Stimulated activated CD4-positive, alpha-beta T cell treated with anti-CD3 and anti-CD28 coated beads, Interleukin-12 subunit alpha, Interleukin-12 subunit beta, amount 100 ng/mL, for 48 hours (primary cell): ENCODE measurements at places on chromosomes 5 and 9.

DNA sequence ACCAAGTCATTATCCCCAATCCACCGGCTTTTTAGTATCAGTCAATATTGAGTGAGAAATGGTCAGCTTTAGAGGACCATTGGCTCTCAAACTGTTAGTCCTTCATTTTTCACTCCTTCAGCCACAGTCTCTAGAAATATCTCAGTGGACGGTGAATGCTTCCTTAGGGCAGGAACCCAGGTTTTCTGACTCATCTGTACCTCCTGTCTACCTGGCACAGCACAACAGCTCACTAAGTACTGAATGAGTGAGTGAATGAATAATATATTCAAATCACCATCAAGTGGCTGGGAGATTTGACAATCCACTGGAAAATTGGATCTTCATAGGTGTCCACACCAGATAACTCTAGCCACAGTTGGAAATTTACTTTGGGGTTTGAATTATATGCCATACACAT lies 609.5 kb upstream of the CLINT1 start:
- DNase-seq: no peak

GRCh38 chr5:84286662-84287061 lies 98.0 kb downstream of the EDIL3 start:
- DNase-seq: no peak

DNA sequence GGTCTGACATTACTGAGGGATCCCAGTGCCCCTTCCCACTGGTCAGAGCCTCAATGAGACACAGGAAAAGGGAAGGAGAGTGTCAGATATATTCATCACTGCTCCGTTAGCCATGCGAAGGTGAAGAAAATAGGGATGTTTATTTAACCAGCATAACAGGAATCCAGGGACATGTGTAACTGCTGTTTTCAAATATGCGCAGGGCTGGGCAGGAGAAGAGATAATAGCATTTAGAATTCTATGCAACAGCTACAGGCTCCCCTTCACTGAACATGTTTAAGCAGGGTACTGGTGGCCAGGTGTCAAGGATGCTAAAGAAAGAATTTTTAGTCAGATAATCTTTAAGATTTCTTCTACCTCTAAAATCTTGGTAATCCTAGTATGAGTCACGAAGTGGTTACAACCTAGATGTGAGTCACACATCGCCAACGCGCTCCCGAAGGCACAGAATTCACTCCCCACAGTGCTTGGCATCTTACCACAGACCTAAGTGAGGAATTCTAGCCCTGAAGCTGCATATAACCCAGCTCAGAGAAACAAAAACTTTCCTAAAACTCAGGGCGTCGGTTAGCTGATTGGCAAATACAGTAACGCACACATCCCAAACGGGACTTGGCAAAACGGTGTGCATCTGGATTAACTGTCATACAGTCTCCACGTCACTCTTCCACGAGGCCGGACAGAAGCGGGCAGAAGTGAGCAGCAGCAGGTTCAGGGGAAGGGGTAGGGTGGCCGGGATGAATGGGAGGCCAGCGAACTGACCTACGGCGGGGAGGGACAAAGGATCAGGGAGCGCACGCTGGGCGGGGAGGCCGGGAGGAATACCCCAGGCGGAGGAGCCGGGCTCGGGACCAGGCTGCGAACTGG lies 1.1 kb downstream of the CTNNAL1 start:
- peak; percentile 30 for DNase-seq

GRCh38 chr9:38296807-38297206 lies 95.7 kb upstream of the ALDH1B1 start:
- no peak for DNase-seq

GRCh38 chr5:168935183-168935582 lies 356.0 kb upstream of the PANK3 start:
- DNase-seq: no peak

DNA sequence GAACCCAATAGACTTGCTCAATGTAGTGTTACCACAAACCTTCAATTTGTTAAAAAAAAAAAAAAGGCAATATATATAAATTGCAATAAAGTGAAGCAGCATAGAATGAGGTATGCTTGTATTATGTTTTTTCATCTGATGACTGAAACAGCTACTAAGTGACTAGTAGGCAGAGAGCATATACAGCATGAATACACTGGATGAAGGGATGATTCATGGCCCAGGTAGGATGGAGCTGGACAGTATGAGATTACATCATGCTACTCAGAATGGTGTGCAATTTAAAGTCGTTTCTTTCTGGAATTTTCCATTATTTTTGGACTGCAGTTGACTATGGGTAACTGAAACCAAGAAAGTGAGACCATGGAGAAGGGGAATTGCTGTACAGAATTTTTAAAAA lies 161.2 kb downstream of the GNA14 start:
- no peak for DNase-seq

GRCh38 chr5:114390431-114390830 lies 28.6 kb downstream of the KCNN2 start:
- no peak for DNase-seq

- no peak for DNase-seq
Observed at GRCh38 chr9:32426278-32426939, 42.0 kb downstream of the ACO1 start.

GRCh38 chr9:13430368-13431221 lies 151.1 kb upstream of the MPDZ start:
- no peak for DNase-seq

GRCh38 chr5:42361315-42361688 lies 61.9 kb upstream of the GHR start:
- no peak for DNase-seq

- DNase-seq: peak; percentile 47
Observed at GRCh38 chr9:5587024-5587423, 41.9 kb upstream of the RIC1 start.

GRCh38 chr9:113996531-113997001 lies 81.5 kb downstream of the AMBP start:
- no peak for DNase-seq

GRCh38 chr9:20562051-20562450 lies 60.2 kb downstream of the MLLT3 start:
- DNase-seq: no peak

GRCh38 chr5:10789021-10789420 lies 28.0 kb upstream of the DAP start:
- DNase-seq: no peak

- no peak for DNase-seq
Observed at GRCh38 chr9:3865141-3865772, 339.5 kb upstream of the RFX3 start.

DNA sequence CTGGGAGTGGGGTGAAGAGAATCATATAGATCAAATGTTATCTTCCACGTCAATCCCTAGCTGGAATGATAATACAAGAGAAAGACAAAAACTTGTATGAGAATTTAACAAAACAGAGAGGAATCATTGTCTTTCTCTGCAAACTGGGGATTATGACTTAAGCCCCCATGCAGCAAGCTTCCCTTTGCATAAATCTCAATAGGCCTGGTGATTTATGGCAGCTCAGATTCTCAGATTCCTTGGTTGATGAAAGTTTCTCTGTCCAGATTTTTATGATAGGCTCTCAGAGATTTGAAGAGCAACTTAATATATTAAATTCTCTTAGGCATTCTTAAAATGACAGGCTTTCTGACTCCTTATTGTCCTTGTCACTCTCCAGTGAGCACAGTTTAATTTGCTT lies 56.0 kb downstream of the RASGRF2 start:
- no peak for DNase-seq

DNA sequence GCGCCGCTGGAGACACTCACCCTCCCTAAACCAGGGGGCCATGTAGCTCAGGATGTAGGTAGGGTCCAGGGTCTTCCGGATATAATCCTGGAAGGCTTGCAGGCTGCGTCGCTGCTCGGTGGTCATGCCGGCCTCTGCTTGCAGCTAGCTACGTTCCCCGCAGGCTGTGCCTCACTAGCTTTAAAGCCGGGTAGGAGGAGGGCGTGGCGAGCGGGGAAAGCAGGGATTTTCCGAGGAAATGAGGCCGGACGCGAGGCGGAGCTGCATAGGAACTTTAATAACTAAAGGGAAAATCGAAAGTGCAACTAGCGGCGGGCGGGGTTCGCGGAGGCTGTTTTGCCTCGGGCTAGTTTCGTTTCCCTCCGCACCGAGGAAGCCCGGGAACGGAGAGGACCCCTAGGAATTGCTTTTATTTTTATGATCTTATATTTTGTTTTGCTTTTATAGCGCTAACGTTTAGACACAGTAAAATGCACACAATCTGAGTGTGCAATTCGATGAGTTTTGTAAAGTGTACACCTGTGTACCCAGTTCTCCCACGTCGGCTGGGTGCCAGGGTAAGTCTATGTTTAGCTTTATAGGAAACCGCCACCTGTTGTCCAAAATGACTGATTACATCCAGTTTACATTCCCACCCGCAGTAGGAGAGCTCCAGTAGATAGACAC lies at the start of gene RIGI:
Gene RIGI, minus strand, starts transcription at position 156 of the 666 bp plus-strand sequence. Its CDS starts 30 bp downstream, at position 126.
- DNase-seq: peak; percentile 58
